NCI-H2081 (cell line): ENCODE measurements at places on chromosomes 11 and 22.

DNA sequence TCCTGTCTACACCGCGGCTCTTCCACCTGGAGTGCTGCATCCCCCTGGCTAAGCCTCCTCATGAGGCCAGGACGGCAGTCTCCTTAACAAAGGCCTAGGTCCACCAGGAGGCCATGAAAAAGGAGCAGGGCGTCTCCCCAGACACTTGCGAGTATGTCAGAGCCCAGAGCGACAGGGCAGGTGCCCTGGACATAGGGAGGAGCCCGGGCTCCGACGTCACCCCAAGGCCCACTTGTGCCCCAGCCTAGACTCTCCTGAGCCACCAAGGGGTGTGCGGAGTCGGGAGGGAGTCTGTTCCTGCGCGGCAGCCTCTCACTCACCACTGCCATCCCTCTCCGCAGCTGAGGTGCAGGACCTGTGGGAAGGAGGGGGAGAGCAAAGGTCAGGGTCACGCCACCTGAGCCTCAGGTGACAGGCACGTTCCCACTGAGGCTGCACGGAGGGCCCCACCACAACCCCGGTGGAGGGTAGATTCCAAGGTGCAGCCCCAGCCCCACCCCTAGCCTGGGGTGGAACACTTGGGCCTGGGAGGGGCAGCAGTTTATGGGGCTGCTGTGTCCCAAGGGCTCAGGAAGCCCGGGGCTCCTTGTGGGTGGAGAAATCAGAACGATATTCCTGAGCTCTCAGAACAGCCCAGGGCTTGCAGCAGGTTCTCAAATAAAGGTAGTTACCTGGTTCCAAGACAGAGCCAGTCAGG lies 10.6 kb downstream of the PRODH start:
- no peak for DNase-seq

- no peak for DNase-seq
Observed at GRCh38 chr11:93143800-93144199, 54.0 kb downstream of the SLC36A4 start.

DNA sequence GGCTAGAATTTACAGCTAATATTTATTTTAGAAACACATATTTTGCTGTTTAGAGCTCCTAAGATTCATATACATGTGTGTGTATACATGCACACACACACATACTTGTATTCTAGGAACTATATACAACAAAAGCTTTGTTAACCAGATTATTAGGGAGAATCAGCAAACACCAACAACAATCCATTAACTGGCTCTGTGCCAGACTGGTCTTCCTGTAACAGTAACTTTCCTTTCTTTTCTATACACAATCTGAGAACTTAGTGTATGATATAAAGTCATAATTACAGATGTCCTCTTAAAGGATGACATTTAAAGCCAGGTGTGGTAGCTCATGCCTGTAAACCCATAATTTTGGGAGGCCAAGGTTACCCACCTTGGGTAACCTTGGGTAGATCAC lies 49.5 kb upstream of the CLNS1A start:
- DNase-seq = no peak

DNA sequence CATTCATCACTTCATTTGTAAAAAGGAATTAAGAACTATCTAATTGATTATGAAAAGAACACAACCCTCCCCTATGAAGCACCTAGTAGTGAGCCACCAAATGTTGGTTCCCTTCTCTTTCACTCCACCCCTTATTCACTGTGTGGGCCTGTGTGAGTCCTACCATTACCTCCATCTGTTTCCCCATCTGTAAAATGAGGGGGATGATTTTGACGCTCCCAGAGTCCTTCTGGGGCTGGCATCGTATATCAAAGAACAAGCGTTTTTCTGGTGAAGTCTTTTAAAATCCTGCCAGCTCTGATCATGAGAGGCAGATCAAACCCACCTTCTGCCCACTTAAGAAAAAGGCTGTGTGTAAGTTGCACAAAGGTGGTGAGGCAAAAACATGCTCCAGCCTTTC lies 96.6 kb upstream of the SEZ6L start:
- DNase-seq = no peak

GRCh38 chr11:11163236-11163635 lies 189.8 kb downstream of the CSNK2A3 start:
- no peak for DNase-seq

- no peak for DNase-seq
Observed at GRCh38 chr11:133492895-133493294, 39.4 kb downstream of the OPCML start.

DNA sequence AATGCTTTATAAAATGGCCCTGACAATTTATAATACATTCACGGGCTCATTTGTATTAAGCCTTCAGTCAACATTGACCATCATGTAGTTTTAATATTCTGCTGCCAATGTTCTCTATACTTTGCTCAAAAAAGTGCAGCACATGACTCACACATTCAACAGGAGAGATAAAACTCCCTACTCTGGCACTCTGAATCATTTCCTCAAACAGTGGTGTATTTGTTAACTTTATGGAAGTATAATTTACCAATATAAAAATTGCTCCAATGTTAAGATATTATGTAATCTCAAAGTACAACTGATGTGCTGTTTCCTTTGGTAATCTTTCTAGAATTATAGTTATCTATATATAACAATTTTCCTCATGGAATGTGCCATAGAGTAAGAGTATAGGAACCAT lies 39.9 kb downstream of the MAML2 start:
- no peak for DNase-seq

DNA sequence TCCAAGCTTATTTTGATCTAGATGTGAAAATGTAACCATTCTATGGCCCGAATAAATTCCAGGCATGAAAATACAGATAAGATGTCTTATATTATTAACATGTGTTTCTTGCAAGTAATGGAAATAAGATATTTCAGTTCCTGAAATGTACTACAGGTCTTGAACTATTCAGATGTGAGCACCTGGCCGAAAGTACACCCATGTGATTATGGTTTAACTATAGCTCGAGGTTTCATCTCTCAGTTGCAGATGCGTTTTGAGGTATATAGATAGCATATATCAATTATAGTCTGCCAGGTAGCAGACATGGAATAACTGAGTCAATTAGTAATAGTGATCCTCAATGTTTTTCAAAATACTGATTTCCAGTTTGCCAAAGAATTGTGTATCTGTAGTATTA lies 68.3 kb downstream of the DDIAS start:
- DNase-seq = no peak

GRCh38 chr11:11976481-11977127 lies 31.8 kb downstream of the DKK3 start:
- DNase-seq = no peak

GRCh38 chr11:114280696-114281095 lies 15.5 kb upstream of the NNMT start:
- DNase-seq = peak; percentile 88

DNA sequence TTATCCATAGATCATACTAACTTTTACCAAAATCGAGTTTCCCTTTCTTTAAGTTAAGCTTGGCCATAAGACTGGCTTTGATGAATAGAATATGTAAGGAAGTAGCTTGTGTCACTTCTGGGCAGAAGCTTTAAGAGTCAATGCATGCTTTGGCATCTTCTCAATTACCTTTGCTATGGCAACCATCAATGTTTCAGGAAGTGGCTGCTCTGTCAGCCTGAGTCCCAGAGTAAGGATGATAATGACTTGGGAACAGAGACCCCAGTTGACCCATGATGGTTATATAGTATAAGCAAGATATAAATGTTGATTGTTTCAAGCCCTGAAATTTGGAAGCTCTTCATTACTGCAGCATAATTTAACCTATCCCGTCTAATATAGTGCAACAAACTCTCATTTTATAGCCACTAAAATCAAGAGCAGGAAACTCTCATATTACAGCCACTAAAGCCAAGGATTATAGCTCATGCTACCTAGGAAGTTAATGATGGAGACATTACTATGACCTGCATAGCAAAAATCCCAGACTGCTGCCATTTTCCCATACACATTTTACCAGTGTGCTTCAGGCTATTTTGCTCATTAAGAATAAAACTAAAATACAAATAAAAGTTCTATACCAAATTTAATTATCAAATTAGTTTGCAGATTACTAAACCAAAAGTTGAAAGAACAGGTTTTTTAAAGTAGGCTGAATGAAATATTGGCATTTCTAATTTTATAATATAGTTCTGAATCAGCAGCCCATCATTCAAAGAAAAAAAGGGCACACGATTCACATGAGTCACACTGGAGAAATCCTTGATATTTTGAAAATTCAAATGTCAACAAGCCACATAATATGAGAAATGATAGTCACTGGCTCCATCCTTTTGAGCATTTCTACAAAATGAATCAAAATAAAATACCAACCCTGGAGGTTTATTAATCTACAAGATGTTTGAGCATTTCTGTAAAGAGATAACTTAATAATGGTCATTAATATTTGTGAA lies 23.8 kb downstream of the FSHB start:
- peak; percentile 18 for DNase-seq

GRCh38 chr11:4025967-4026324 lies 68.7 kb upstream of the RRM1 start:
- no peak for DNase-seq

GRCh38 chr22:44360668-44361381 lies 48.1 kb upstream of the SHISAL1 start:
- peak; percentile 67 for DNase-seq

GRCh38 chr11:17639091-17639490 lies 80.3 kb upstream of the MYOD1 start:
- no peak for DNase-seq

DNA sequence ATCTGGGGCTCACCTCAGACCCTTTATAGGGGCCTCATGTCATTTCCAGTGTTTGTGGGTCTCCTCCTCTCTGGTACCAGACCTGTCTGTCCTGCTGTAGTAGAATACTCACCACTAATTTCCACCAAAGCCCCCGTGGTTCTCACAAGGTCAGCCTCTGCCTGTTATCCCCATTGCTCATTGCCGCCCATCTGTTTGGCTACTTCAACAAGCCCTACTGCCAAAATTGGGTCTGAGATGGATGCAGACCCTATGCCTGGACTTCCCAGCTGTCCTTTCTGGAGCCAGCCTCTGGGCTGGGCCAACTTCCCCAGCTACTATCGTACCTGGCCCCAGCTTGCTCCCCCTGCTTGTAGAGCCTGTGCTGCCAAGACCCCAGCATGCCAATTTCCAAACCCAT lies 152.1 kb upstream of the ISX start:
- DNase-seq = no peak

- DNase-seq = no peak
Observed at GRCh38 chr22:26320447-26320846, 108.6 kb upstream of the ASPHD2 start.

DNA sequence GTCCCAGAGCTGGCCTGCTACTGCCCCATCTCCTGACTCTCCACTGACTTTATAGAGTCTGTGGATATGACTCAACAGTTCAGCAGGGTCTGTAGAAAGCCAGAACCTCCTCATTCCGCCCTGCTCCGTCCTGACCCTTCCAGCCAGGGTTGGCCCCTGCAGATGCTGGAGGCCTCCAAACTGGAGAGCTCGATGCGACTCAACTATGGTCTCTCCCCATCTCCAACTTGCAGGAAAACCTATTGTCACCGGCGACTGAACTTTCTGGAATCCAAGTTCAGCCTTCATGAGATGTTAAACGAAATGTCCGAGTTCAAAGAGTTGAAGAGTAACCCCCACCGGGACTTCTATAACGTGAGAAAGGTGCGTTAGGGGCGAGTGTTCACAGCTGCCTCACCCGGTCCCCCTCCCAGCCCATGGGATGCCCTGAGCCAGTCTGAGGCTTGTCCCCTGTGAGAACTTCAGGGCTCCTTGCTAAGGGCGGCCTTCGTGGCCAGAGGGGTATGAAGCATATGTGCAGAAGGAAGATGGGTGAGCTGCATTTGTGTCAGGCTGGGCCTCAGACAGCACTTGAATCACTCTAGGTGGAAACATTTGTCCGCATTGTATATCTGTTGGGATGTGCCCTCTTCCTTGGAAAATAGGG lies 32.1 kb downstream of the AMPD3 start:
- DNase-seq = no peak

DNA sequence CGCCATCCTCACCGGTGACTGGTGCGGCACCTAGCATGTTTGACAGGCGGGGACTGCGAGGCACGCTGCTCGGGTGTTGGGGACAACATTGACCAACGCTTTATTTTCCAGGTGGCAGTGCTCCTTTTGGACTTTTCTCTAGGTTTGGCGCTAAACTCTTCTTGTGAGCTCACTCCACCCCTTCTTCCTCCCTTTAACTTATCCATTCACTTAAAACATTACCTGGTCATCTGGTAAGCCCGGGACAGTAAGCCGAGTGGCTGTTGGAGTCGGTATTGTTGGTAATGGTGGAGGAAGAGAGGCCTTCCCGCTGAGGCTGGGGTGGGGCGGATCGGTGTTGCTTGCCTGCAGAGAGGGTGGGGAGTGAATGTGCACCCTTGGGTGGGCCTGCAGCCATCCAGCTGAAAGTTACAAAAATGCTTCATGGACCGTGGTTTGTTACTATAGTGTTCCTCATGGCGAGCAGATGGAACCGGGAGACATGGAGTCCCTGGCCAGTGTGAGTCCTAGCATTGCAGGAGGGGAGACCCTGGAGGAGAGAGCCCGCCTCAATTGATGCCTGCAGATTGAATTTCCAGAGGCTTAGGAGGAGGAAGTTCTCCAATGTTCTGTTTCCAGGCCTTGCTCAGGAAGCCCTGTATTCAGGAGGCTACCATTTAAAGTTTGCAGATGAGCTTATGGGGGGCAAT lies 1.1 kb downstream of the NEAT1 start:
- DNase-seq = no peak

DNA sequence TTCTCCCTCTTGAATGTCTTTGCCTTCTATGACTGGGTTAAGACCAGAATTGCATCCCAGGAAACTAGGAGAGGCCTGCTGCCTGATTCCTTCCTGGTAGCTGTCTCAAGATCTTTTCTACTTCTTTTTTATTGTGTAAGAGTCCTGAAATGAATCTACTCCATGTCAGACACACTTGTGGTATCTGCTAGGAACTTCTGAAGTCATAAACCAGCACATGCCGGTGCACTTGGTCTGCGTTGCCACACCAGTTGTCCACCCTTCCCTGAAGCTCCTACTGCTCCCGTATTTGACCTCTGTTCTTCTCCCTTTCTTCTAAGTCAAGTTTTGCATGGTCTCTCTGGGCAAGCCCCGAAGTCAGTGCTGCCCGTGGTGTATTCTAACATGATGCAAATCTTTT lies 644.2 kb downstream of the ETS1 start:
- DNase-seq = no peak

DNA sequence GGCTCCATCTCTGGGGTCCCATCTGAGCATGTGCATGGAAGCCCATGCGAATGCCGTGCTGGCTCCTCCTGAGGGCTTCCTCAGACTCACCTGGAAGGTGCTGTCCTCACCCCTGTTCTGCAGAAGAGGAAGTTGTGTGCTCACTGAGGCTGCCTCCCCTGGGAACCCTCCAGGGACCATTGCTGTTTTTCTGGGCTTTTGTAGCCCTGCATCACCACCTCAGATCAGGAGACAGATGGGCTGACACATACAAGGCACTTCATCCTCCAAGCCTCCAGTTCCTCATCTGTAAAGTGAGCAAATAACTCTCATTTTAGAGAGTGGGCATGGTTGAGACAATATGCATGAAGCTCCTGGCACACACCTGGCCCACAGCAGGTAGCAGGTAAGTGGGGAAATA lies 12.1 kb upstream of the LRRC32 start:
- no peak for DNase-seq

- no peak for DNase-seq
Observed at GRCh38 chr11:29231586-29231985, 785.2 kb downstream of the KCNA4 start.

- DNase-seq = no peak
Observed at GRCh38 chr11:75644370-75644769, 24.5 kb downstream of the MAP6 start.

- peak; percentile 31 for DNase-seq
Observed at GRCh38 chr22:42343531-42344081, 73.2 kb upstream of the TCF20 start.

- DNase-seq = peak; percentile 38
Observed at GRCh38 chr11:11978792-11979487, 29.5 kb downstream of the DKK3 start.

- no peak for DNase-seq
Observed at GRCh38 chr11:133841279-133842043, 3.9 kb downstream of the SPATA19 start.
